ENCODE measurements at places on chromosomes 1 and 21.

- no peak for DNase-seq
These were observed 32.8 kb upstream of the CD1D start for GRCh38 chr1:158147869-158148268.

DNA sequence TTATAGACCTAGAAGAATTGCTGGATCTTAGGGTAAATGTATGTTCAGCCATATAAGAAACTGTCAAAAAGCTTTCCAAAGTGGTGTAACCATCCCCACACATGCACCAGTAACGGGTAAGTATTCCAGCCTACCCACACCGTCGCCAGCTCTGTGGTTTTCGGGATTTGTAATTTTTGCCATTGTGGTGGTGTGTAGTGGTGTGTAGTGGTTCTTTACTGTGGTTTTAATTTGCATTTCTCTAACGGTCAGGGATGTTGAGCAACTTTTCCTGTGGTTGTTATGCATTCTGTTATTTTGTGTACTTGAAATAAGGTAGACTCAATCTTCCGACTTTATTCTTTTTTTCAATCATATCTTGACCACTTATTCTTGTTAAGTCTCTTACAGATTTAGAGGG is 342.4 kb upstream of the AJAP1 start:
- no peak for DNase-seq

GRCh38 chr1:199522936-199523335 is 504.6 kb upstream of the NR5A2 start:
- no peak for DNase-seq

DNA sequence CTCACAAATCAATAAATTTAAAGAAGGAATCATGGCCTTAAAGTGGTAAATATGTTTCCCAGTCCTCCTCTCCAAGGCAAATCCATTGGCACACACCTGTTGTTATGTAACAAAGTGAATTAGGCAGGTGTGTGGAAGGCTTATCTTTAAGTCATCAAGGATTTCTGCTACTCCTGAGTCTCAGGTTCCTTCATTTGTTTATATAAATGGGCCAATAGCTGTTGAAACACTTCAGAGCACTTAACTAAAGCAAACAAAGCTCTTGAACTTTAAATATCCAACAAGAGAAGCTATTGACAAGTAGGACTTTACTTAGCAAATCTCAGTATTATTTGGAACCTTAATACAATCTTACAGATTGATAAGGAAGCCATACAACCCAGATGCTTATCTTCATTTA is 99.3 kb upstream of the ESRRG start:
- DNase-seq: no peak

- DNase-seq: no peak
These were observed 355.9 kb upstream of the AJAP1 start for GRCh38 chr1:4298361-4299083.

DNA sequence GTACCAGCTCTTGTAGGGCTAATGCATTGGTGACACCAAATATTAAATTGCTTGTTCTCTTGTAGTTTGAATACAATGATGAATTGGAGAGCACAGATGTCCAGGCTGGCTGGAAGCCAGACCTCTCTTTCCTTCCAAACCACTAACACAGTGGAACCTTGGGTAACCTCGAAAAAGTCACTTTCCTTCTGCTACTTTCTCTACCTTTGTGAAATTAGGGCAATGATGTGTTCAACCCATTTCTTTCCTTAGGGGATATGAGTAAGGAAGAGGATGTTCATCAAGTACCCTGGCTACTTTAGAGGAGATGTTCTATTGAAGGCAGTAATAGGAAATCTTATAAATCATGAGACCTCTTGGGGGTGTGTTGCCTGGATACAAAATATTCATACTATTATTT is 55.7 kb downstream of the XCL2 start:
- DNase-seq: no peak

DNA sequence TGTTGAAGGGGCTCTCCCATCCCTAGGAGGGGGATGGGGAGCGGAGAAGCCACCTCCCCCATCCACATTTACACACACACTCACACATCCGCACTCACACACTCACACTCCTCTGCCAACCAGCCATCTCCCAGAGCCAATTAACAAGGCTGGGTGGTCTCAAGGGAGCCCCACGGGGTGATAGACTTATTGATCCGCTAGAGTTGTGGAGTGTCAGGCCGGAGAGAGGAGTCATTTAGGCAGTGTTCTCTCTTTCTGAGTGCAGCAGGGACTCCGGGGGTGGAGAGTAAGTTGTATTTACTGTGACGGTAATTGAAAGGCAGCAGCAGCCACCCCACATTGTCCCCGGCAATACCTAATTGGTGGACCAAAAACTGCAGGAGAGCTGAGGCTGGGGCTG is 61.6 kb downstream of the KLHDC7A start:
- no peak for DNase-seq

DNA sequence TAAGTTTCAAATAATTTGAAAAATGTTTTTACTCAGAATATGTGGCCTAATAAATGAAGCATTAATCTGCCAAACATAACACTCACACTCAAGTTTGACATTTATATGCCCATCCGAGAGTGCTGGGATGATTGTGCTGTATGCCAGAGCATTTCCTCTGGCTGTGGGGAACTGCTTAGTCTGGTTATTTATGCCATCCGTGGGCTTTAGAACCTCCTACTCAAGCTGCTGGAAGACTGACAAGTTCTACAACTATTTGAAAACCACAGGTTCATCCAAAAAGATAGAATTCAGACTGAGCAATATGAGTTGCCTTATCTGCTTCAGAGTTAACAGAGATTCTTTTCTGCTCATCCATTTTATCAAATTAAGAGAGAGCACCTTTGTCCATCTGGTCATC is 25.9 kb downstream of the PCNX2 start:
- no peak for DNase-seq

GRCh38 chr1:191977874-191978506 is 180.3 kb upstream of the RGS18 start:
- DNase-seq: no peak

DNA sequence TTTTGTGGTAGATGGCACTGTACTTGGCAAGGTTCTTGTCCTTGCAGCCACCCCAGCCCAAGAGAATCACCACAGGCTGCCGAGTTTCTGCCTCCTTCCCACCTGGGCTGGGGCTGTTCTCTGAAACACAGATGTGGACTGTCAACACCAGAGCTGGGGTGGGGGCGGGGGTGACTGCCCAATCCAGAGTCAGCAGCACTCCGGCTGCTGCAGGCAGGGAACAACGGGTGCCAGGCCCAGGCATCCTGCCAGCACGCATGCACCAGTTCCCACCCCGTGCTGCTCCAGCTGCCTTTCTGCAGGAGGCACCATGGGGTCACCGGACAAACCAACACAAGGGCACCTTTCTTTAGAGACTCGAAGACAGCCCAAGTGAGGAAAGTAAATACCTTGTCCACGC is 14.1 kb downstream of the TMEM53 start:
- no peak for DNase-seq

GRCh38 chr1:224554056-224554455 is 62.1 kb upstream of the CNIH3 start:
- no peak for DNase-seq

DNA sequence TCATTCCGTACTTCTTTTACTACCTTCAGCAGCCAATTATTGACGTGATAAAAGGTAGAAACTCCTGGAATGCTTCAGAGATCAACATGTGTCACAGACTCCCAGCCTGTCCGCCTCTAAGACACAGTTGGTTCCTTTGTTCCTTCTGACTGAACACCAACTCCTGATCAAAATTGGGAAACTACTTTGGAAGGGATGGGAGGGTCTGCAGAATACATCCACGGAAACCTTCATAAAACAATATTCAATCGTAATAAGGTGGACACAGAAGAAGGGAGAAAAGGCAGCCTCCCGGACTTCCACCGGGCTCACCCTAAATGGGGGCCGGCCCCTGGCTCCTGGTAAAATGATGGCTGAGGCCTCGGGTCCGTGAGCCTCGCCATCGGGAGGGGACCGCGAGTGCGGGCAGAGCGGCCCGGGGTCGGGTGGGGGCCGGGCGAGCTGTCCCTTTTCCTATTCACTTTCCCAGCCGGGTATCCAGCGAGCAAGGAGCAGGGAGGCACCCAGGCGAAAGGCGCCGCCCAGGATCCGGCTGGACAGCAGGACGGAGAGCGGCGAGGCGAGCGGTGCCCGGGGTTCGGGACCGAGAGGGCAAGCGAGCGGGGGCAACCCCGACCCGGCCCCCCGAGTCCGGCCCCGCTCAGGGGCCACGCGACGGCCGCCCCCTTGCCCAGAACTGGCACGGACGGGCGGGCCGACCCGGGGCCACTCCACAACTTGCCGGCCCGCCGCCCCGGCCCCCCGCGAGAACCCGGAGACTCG is 805 bp downstream of the NRIP1 start:
- peak; percentile 5 for DNase-seq

DNA sequence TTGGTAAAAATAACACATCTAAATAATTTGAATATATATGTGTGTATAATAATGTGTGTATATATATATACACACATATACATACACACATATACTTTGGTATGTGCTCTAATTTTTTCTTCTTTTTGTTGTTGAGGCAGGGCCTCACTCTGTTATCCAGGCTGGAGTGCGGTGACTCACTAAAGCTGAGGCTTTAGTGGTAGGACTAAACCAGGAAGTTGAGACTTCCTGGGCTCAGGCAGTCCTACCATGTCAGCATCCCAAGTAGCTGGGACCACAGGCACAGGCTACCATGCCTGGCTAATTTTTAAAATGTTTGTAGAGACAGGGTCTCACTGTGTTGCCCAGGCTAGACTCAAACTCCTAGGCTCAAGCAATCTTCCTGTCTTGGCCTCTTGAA is 46.7 kb upstream of the CXADR start:
- DNase-seq: no peak

- DNase-seq: no peak
These were observed 278.9 kb upstream of the SNX7 start for GRCh38 chr1:98382586-98382985.

DNA sequence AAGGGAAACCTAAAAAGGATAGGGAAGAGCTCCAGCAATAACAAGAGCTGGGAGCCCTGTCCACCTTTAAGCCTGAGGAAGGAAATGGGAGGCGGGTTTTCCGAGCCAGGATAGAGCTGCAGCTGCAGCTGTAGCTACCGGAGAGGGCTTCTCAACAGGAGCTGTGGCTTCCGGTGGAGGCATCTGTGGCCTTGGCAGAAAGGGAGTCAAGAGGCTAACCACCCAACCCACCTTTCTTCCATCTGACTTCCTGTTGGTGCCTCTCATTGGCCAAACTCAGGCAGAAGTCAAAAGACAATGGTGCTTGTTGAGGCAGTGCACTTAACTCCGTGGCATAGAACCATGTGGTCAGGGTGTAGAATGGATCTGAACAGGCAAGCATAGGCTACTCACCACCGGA is 313.1 kb upstream of the DAB1 start:
- no peak for DNase-seq

- DNase-seq: no peak
These were observed 200.0 kb downstream of the SLC45A1 start for GRCh38 chr1:8517661-8518489.

GRCh38 chr1:84370831-84371394 is 27.4 kb upstream of the DNASE2B start:
- DNase-seq: no peak

GRCh38 chr1:235415008-235415904 is 48.0 kb downstream of the TBCE start:
- peak; percentile 28 for DNase-seq

DNA sequence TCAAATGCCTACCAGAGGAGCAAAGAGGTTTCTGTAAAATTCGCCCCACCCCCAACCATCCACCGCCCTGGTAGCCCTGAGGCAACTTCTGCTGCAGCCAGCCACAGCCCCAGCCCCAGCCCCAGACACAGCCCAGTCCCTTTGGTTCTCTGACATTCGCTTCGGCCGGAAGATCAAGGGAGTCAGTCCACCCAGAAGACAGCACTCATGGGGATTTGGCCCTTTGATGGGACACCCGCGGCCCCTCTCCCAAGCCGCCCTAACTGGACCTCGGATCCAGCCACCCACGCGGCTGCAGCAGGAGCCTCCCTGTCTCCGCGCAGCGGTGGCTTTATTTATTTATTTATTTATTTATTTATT is 3881.0 kb downstream of the SRGAP2C start:
- DNase-seq: no peak

DNA sequence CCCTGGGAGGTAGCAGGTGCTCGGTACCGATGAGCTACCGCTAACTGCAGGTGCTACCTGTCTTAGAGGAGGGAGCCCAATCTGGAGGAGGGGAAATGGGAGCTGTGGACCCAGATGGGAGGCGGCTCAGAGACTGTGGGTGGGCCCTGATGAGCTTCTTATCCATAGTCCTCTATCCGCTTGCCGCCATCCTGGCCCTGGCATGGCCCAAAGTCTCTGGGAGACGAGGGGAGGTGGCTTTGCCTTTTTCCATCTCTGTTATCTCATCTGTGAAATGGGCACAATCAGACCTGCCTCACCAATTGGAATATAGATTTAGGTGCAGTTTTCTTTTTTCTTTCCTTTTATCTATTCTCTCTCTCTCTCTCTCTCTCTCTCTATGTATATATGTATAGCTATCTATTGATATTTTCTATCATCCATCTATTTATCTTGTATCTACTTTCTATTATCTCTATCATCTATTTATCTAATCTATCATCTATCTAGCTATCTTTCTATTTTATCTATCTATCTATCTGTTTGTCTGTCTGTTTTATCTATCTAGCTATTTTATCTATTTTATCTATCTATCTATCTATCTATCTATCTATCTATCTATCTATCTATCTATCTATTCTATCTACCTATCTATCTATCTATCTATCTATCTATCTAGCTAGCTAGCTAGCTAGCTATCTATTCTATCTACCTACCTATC is 16.5 kb downstream of the TNFRSF1B start:
- DNase-seq: no peak

GRCh38 chr1:215672482-215672881 is 105.4 kb downstream of the KCTD3 start:
- DNase-seq: no peak

DNA sequence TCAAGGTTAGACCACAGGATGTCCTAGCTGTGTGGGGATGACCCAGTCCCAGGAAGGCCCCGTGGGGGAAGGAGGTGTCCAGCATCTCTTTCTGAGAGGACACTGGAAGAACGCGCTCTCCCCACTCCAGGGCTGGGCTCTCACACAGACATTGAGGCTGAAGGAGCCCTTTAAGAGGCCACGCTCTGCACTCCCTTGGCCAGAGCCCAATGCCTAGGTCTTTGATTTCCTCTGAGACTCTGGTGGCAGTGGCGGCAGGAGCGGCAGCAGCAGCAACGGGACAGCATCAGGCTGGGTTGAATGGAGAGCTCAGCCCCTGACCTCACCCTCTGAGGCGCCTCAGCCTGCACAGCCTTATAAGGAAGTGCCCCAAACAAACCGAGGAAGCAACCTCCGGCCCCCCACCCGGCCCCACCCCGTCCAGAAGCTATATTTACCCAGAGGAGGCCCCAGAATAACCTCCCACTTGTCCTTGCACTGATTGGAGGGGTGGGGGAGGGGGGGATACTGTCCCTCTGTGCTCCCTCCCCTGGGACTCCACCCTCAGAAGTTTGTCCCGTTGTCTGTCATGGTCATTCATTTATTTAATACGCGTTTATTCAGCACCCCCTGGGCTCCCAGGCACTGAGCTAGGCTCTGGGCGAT is 12.3 kb downstream of the NES start:
- no peak for DNase-seq
